ENCODE measurements at places on chromosomes 1 and 21.

- DNase-seq = no peak
These were observed 200.4 kb downstream of the DYRK1A start for GRCh38 chr21:37566790-37567615.

DNA sequence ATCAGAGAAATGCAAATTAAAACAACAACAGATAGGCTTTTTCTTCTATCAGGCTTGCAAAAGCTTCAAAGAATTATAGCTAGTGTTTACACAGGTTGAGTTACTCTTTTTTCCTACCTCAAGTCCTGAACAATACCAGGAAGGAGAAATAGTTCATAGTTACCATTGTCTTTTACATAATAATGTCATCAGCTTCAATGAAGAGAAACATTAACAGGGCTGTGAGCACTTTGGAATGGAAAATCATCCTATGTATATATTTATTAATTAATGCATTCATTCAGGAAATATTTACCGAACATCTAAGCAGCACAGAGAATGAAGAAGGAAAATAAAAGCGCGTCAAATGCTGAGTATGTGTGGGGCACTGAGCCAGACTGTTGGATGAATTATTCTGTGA, 197.3 kb downstream of the ZBTB18 start:
- no peak for DNase-seq

- no peak for DNase-seq
These were observed 51.2 kb downstream of the PIK3R3 start for GRCh38 chr1:46081206-46081605.

- peak; percentile 45 for DNase-seq
These were observed 14.2 kb downstream of the VPS13D start for GRCh38 chr1:12244078-12244477.

GRCh38 chr21:38503583-38503982, 5.3 kb upstream of the ERG start:
- DNase-seq = no peak

GRCh38 chr1:155223047-155223446, 14.6 kb downstream of the MTX1 start:
- DNase-seq = no peak

DNA sequence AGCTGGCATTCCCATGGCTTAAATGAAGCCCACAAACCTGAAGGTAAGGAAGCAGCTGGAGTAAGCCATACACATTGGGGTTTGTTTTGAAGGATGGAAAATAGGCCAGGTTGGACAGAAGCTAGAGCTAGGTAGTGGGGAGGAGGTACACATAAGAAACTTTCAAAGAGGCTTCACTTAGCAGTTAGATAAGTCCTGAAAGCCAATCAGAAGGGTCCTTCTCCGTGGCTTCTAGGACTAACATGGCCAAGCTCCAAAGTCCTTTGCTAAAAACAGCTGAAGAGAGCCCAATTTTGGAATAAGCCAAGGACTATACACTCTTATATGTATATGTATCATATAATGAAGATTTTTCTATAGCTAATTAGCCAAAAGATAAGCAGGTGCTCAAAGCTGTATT, 1.8 kb downstream of the EYA3 start:
- peak; percentile 50 for DNase-seq

DNA sequence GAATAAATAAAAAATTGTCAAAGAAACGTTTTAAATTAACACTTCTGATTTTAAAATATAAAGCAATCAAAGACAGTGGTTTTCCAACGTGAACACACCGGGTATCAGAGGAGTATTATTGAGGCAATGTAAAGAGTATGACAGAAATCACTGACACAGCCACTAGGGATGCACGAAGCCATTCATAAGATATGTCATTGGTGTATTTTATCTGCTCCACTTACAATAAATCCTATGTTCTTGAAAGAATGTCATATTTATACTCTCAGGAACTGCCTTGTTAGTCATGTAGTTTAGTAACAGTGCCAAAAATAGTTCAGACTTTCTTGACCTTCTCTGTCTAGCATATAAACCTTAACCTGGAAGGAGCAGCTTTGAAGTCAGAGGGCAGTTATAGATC, 835.0 kb upstream of the NCAM2 start:
- DNase-seq = no peak

DNA sequence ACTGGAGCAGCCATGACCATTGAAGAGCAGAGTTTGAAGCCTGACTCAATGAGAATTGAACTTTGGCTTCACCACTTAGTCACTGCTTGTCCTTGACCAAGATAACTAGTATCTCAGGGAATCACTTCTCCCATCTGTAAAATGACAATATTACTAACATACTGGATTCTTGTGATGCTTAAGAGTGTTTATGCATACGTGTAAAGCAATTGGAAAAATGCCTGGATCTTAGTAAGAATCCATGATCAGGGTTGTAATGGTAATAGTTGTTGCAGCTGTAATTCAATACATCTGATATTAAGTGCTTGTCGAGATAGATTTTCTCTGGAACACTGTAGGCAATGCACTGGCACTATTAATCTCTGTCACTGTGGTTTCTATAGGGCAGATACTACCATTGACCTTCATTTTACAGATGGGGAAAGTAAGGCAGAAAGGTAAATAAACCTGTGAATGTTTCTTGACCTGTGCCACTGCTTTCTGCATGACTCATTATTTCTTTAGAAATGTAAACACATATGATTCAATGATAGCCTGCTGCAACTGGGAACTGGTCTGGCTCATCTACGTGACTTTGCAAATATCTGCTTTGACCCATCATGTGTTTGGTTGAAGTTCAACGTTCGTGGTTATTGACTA, 662.5 kb downstream of the PLA2G4A start:
- DNase-seq = no peak

GRCh38 chr1:55466373-55466772, 251.2 kb upstream of the USP24 start:
- no peak for DNase-seq

DNA sequence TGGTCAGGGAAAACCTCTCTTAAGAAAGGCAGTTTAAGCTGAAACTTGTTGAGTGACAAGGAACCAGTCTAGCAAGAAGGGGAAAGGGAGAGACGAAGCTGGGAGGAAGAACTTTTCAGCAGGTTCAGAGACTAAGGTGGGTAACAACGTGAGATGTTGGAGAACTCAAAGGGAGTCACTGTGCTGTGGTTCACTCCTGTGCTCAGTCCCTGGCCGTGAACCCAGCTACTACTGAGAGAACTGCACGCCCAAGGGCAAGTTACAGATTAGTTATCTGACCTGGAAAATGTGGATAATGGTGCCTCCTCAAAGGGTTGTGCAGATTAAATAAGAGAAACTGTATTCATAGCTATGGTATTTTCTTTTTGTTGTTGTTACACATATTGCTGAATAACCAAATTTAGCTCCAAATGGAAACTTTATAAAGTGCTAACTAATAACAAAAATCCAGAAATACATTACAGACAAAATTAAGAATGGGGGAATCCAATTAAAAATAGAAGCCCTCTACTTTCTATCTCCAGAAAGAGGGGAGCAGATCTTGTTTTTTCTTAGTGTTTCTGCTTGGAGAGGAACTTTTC, 2.9 kb downstream of the ZBTB40 start:
- DNase-seq = peak; percentile 54

GRCh38 chr1:199854686-199855321, 172.7 kb upstream of the NR5A2 start:
- no peak for DNase-seq

DNA sequence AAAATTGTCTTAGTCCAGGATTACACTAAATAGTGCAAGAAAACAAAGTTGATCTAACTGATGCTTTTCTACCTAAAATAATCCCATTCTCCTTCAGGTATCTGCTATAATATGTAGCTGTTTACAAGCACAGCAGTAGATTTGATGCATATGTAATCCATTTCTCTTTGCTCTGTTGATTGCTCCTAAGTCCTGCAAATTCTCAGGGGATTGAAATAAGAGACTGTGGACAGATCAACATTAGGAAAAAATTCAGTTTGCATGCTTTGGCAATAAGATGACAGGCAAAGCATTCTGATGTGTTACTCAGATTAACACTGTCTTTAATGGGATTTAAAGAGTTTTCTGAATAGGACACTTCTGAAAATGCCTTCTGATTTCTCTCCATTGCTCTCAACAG, 34.7 kb downstream of the RNF11 start:
- DNase-seq = no peak

DNA sequence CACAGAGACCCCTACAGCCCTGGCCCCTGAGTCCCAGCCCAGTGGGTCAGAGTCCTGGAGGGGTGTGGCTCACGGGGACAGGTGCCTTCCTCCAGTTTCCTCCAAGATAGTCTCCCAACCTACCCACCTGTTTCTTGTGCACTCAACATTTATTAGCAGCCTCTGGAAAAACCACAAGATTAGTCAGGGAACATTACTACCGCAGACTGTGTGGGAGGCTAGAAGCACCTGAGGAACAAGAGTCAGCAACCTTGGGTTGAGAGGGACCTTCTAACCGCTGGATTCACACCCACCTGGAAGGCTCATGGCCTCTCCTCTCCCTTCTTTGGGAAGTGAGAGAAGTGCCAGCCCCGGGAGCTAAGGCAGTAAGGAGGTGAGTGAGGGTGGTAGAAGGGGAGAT, 22.5 kb upstream of the IKBKE start:
- DNase-seq = no peak

DNA sequence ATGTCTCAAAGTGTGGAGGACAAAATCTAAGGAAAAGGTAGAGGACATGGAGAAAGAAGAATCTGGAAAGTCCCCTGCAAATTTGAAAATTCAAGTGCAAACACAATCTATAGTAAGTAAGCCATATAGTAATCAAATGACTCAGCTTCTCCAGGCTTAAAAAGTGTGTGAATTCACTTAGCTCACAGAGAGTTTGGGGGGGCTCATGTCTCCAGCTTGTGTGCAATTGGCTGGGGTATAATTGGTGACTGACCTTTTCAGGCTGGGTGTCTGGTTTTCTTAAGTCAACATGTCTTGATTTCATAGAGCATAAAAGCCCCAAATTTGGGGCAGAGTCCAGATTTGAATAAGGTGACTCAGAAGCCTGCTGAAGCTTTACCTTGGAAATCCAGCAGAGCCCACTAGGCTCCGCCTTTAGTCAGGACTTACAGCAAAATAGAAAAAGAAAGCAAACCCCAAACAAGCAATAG, 8.6 kb downstream of the CLDN14 start:
- DNase-seq = no peak

DNA sequence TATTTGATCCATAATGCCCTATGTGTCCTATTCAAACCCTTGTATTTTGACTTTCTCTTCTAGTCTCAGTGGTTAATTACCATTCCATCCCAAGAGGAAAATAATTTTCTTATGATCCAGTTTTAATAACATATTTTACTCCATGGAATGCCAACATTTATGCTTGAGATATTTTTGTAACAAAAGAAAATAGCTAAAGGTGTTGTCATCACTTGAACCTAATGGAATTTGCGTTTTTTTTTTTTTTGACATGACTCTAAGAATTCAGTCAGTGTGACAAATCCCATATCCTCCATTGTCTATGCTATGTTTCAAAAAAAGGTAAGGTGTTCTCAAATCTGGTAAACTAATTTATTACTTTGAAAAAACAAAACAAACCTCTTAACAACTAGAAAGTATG, 324.1 kb upstream of the ADAMTS5 start:
- no peak for DNase-seq

DNA sequence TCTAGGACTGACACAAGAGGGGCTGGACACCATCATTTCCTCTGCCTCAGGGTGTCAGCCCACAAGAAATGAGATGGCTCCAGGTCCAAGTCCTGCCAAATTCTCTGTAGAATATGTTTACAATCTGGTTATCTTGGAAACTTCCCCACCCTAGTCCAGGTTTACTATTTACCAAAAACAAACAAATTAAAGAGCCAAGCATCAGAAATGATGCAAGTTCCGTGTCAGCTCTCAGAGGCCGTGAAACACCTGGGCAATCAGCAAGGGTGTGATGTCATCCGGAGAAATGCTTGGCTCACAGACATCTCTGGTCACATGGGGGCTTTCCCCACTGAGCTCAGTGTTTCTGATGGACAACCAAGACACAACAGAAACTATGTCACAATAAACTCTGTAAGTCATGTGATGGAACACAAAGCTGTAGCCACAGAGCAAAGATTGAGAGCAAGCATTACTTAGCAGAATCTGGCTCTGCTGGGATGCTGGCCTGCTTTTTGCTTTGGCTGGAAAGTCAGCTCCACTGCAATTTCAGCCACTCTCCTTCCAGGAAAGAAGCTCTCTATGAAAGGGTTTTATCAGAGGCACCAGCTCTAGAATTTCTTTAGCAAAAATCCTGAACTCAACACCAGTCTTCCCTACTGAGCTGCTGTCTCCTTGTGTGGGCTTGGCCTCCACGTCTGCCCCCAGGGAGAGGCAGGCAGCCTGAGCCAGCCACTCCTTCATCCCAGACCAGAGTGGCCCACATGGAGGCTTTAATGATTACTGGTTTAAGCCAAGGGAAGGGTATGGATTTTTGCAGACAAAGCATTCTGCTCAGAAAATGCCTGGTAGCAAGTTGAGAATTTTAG, 55.9 kb downstream of the NENF start:
- peak; percentile 45 for DNase-seq

DNA sequence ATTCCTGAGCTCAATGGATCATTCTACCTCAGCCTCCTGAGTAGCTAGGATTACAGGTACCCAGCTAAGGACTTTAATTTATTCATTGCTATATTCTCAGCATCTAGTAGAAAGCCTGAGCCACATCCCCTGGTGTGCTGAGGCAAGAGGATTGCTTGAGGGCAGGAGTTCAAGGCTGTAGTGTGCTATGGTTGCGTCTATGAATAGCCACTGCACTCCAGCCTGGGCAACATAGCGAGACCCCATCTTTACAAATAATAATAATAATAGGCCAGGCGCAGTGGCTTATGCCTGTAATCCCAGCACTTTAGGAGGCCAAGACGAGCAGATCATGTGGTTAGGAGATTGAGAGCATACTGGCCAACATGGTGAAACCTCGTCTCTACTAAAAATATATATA, 3.3 kb upstream of the RPS6KA1 start:
- no peak for DNase-seq

DNA sequence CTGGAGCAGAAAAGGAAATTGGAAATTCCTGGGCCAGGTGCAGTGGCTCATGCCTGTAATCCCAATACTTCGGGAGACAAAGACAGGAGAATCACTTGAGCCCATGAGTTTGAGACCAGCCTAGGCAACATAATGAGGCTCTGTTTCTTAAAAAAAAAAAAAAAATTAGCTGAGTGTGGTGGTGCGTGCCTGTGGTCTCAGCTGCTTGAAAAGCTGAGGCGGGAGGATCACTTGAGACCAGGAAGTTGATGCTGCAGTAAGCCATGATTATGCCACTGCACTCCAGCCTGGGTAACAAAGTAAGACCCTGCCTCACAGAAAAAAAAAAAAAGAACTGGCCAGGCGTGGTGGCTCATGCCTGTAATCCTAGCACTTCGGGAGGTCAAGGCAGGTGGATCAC, 56.7 kb downstream of the SRSF11 start:
- DNase-seq = no peak

GRCh38 chr1:19495799-19496526, 10.6 kb upstream of the CAPZB start:
- DNase-seq = no peak
